Activated naive CD4-positive, alpha-beta T cell treated with anti-CD3 and anti-CD28 coated beads, Interleukin-2, amount 10 ng/mL, durations not matched to agents 5 hours and 36 hours (primary cell): ENCODE measurements at places on chromosomes 1 and 21. TPM values are rescaled to one million over a fixed set of nuclear protein-coding genes. Genes with fewer than 3 reads are reported as not detected.

C1orf115 gene
- 1.8 TPM for total RNA-seq

ADAM30 gene
- not detected for total RNA-seq

VWA1 gene
- total RNA-seq = 0.17 TPM

XCL1 gene
- not detected for total RNA-seq

INSRR gene
- 0.08 TPM for total RNA-seq

CLCN6 gene
- total RNA-seq = 21.5 TPM

MSH4 gene
- total RNA-seq = 0.22 TPM

DIP2A gene
- 60.8 TPM for total RNA-seq
